ENCODE measurements at places on chromosomes 11 and 22.

GRCh38 chr11:83278351-83278750, 7.8 kb downstream of the CCDC90B start:
- no peak overlapping the region for H3K4me3 ChIP-seq
- H3K36me3 ChIP-seq: peaks cover 36% of the 10 kb centered on the region
- peaks cover 10% of the 10 kb centered on the region for H3K4me1 ChIP-seq
- no peak for DNase-seq
- no peak overlapping the region for H3K27ac ChIP-seq

DNA sequence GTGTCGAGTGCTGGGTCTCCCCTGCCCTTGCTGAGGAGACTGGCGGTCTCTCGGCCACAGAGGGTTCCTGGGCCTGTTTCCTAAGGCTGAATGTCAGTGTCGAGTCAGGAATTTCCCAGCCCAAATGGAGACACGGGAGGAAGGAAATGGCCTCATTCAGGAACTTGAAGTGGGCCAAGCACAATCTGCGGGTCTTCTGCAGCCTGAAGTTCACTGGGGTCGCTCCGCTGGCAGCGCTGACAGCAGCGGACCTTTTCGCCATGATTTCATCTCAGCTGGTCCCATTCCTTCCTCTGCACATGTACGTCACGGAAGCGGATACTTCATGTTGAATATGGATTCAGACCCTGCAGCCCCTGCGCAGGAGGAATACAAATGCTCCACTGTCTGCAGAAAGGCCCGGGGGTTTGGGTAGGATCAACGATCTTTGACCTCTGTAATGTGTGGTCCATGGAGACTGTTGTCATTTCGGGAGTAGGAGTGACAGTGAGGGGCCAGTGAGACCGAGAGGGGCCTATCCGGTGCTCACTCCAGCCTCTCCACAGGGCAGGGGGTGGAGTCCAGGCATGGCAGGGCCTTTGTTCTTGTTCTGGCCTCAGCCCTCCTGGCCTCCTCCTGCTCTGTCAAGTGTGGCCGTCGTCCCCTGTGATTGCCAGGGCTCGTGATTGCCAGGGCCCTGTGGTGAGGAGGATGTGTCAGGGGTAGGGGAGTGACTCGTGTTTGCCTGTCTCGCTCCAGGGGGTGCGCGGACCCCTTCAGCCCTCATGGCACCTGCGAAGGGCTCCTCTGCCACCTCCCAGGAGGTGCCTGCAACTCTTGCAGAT, 402.3 kb downstream of the TBC1D22A start:
- H3K27me3 ChIP-seq: no peaks in the 10 kb centered on the region
- no peak overlapping the region for H3K27ac ChIP-seq
- peaks cover 18% of the 10 kb centered on the region for H3K36me3 ChIP-seq
- peaks cover 9% of the 10 kb centered on the region for H3K4me1 ChIP-seq
- H3K4me3 ChIP-seq: no peak overlapping the region

- H3K36me3 ChIP-seq: no peaks in the 10 kb centered on the region
- H3K4me1 ChIP-seq: no peaks in the 10 kb centered on the region
- no peak for DNase-seq
- no peaks in the 10 kb centered on the region for H3K27me3 ChIP-seq
Measured at GRCh38 chr11:29368126-29368525, 648.7 kb downstream of the KCNA4 start.

- H3K4me1 ChIP-seq: no peaks in the 10 kb centered on the region
- H3K4me3 ChIP-seq: no peak overlapping the region
- no peak for DNase-seq
- H3K27ac ChIP-seq: no peak overlapping the region
- no peaks in the 10 kb centered on the region for H3K36me3 ChIP-seq
Measured at GRCh38 chr22:43561415-43562178, 149.8 kb downstream of the MPPED1 start.

- H3K27ac ChIP-seq: no peak overlapping the region
- H3K4me1 ChIP-seq: no peaks in the 10 kb centered on the region
- peaks cover 82% of the 10 kb centered on the region for H3K36me3 ChIP-seq
- H3K4me3 ChIP-seq: no peak overlapping the region
Measured at GRCh38 chr11:47495856-47496217, 46.9 kb upstream of the RAPSN start.

DNA sequence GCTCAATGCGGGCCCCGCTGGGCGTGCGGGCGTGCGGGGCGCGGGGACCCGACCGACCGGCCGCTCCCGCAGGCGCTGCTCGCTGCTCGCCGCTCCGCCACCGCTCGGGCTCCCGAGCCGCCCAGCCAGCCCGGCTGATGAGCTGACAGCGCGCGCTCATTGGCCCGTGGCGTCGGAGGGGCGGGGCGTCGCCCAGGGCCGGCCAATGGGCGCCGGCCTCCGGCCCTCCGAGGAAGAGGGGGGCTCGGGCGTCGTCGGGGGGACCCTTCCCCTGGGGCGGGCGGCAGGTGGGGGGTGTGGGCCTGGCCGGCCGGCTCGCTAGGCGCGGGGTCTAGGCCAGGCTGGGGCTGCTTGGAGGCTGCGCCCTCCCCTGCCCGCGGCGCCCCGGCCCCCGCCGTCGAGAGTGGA, at the start of gene SCUBE1:
SCUBE1 (minus strand) TSS at position 111 of the 408 bp plus-strand sequence. CDS start 111 bp downstream, outside the sequence.
- no peak within 1 kb of the TSS for H3K4me3 ChIP-seq
- no peaks in the 10 kb centered on the region for H3K27me3 ChIP-seq
- no peaks in the 10 kb centered on the region for H3K4me1 ChIP-seq
- H3K27ac ChIP-seq: no peak within 1 kb of the TSS
- H3K36me3 ChIP-seq: no peaks in the 10 kb centered on the region

- no peaks in the 10 kb centered on the region for H3K27me3 ChIP-seq
- peaks cover 57% of the 10 kb centered on the region for H3K4me1 ChIP-seq
- H3K36me3 ChIP-seq: peaks cover 81% of the 10 kb centered on the region
- DNase-seq: no peak
Measured at GRCh38 chr22:41842996-41843970, 10.4 kb downstream of the SREBF2 start.

- no peaks in the 10 kb centered on the region for H3K4me1 ChIP-seq
- H3K27me3 ChIP-seq: no peaks in the 10 kb centered on the region
- no peak overlapping the region for H3K4me3 ChIP-seq
- no peak overlapping the region for H3K27ac ChIP-seq
- DNase-seq: no peak
- H3K36me3 ChIP-seq: peaks cover 28% of the 10 kb centered on the region
Measured at GRCh38 chr22:29570912-29571549, 9.9 kb downstream of the NIPSNAP1 start.

DNA sequence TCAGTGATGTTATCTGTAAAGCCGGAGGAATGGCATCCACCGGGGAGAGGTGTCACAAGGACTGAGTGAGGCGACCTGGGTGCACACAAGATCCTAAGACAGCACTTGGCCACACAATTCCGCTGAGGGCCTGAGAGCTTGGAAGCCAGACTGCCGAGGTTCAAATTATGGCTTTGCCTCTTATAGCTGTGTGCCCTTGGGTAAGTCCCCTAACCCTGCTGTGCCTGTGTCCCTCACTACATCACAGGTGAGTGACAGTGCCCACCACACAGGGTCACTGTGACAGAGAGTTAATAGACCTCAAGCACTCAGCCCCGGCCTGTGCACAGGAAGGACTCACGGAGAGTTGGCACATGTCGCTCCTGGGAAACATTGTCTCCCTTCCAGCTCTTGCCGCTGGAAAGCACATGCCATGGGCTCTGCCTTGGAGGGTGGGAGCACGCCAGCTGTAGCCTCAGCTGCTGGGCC, 592 bp downstream of the RHOD start:
- H3K4me3 ChIP-seq: no peak overlapping the region
- no peaks in the 10 kb centered on the region for H3K36me3 ChIP-seq
- no peak overlapping the region for H3K27ac ChIP-seq
- no peaks in the 10 kb centered on the region for H3K27me3 ChIP-seq
- H3K4me1 ChIP-seq: no peaks in the 10 kb centered on the region
- DNase-seq: no peak
